ENCODE measurements at places on chromosomes 4 and X.
A peak's percentile ranks its signal among the peaks of the same experiment; 100 is the strongest.

DNA sequence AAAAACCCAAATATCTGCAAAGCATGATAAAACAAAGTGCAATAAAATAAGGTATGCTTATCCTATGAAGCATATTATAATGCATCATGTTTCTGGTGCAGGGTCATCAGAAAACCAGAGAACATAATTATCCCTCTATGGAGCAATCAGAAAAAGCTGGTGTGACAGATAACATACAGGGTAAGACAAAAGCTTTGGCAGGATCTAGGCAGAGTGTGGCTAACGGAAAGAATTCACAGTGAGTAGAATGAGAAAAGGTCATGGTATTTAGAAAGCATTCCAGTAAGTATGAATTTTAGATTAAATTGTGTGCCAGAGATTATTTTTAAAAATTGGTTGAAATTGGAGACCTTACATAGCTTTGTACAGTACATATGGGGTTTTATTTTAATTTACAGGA is 29.0 kb upstream of the UGT2B4 start:
- DNase-seq, result peak; percentile 67

DNA sequence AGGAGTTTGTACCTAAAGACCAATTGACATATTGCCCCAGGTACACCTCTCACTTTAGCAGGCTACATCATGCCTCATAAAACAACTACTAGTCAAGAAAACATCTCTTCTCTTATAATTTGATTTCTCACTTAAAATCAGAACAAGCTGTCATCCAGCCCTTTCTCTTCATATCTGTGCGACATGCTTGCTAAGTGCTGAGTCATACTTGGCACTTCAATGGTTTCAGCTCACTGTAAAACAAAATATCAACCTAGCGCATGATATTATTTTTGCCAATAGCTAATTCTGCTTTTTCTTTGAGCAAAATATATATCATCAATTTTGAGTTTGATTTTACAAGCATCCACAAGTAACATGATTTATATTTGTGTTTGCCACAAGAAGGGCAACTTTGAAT is 27.9 kb upstream of the FUNDC1 start:
- DNase-seq, result no peak

DNA sequence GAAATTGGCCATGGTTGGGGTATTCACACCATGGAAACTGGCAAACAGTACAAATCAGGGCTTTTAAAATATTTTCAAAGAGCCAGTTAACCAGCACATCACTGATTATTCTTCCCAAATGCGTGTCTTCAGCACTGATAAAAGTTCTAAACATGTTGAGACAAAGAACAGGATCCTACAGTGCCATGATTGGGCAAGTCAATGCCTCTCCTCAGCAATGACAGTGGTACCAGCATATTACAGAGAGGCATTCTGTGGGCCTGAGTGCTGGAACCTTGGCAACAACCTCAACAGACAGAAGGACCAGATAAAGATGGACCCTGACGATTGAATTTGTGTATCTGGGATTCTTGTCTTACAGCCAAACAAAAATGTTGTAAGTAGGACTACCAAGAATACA is 108.9 kb downstream of the EFHC2 start:
- DNase-seq, result no peak

DNA sequence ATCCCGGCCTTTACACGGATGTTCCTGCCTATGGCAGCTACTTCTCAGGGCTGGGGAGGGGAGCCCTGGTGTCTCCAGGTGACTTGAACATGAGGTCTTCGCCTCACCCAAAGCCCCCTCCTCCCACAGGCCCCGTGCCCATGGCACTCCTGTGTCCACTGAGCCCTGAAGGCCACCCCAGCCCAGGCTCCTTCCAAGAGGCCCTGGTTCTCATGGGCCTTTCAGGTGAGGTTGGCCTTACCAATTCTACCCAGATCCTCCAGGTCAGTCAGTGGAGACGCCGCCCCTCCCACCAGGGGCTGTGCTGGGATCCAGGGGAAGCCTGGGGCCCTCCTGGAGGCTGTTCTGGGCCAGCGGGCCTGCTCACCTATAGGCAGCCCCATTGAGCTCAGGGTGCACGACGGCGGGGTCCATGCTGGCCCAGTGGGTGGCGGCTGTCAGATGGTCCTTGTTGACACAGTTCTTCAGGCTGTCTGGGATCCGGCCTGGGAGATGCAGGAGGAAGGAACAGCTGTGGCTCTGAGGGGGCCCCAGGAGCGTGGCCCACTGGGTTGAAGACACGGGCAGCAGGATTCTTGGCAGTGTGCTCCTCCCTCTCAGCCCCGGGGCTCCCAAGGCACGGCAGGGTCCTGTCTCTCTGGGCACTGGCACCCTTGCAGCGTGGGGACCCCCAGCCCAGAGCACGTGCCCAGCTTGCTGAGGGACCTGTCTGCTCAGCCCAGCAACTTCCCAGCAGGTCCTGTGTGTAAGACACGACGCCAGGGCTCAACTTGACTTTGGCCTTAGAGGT is 36.2 kb downstream of the CTBP1 start:
- no peak for DNase-seq

GRCh38 chrX:136250191-136251040 is 784 bp downstream of the MAP7D3 start:
- no peak for DNase-seq

DNA sequence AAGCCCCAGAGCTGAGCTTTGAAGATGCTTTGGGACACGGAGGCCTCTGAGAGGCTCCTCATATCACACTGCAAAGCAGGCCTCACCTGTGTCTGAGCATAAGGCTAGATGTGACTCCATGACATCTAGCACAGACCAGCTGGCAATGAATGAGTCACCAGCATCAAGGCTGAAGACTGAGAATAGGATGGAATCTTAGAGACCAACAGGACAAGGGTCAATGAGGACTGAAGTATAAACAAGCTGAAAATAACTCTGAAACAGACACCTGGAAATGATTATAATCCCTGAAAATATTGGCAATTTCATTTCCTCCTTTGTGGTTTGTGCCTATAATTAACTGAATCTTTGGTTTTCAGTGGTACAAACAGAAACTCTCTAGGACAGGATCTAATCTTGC is 87.1 kb upstream of the PRPS1 start:
- no peak for DNase-seq

DNA sequence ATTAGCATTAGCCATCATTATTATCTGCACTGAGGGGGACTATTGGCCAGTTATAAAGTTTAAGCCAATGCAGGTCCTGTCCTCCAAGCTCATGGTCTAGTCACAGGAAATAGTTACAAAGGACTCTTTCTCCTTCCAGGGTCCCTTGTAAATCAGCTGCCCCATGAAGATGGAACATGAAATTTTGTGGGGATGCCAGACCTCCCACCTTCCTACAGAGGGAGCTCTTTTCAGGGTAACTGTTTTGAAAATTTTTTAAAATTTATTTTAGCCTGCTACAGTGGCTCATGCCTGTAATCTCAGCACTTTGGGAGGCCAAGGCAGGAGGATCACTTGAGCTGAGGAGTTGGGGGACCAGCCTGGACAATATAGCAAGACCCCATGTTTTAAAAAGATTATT is 124.4 kb upstream of the SLC34A2 start:
- no peak for DNase-seq

DNA sequence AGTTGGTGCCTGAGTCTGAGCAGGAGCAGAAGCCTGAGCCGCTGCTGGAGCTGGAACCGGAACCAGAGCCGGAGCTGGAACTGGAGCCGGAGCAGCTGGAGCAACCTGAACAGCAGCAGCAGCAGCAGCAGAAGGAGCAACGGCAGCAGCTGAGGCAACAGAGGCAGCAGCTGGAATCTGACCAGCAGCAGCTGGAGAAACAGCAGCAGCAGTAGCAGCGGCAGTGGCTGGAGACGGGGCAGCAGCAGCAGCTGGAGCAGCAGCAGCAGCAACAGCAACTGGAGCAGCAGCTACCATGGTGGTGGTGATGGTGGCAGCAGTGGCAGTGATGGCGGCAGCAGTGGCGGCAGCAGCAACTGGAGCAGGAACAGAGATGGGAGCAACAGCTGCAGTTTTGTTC is 61.5 kb downstream of the AMOT start:
- DNase-seq, result no peak

GRCh38 chrX:40573763-40574162 is 7.0 kb upstream of the ATP6AP2 start:
- DNase-seq, result no peak

DNA sequence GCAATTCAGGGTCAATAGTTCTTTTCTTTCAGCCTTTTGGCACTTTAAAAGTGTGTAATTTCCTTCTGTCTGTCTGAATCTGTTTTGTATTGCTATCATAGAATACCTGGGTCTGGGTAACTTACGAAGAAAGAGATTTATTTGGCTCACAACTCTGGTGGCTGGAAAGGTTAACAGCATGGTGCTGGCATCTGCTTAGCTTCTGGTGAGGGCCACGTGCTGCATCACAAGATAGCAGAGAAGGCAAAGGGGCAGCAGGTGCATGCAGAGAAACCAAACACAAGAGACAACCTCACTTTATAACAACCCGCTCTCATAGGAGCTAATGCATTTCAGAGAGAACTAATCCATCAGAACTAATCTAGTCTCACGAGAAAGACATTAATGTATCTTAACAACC is 18.8 kb downstream of the RGN start:
- DNase-seq, result no peak

DNA sequence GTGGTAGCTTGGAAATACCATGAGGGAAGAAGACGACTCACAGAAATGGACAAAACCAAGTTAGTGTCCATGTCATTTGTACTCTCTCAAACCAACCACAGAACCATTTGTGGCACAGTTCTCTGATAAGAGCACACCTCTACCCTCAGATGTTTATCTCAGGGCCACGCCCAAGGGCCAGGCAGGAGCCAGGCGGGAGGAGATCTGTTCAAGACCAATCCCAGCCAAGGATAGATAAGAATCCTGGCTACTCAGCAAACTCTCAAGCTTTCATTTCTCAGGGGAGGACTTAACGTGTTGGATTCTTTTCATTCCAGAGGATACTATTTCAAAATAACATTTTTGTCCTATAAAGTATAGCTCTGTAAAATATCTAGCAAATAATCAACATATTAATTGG is 95.0 kb downstream of the NYX start:
- DNase-seq, result peak; percentile 18

- DNase-seq, result no peak
These were observed 168.6 kb upstream of the KLF3 start for GRCh38 chr4:38495446-38495845.

DNA sequence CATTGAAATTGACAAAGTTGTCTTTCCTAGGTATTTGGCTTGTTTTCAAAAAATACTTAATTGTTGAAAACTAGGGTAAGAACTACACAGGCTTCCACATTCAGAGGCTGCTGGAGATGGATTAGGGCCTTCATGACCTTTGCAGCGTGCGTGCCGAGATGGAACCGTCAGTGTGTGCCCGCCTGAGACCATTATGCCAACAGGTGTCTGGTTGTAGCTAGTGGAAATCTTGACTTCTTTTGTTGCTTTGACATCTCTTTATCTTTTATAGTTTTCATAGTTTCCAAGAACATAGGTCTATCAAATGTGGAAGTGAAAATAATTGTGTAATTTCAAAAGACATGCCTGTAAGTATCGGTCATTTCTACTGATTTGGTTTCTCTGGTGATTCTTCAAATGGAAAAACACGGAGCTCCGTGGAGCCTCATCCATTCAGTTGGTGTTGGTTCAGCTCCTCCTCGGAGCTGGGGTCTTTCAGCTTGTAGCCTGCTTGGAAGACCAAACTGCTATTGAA is 38.9 kb upstream of the CLCN4 start:
- no peak for DNase-seq

GRCh38 chr4:66855956-66856355 is 689.3 kb downstream of the CENPC start:
- peak; percentile 0 for DNase-seq

- DNase-seq, result no peak
These were observed 114.9 kb downstream of the ZNF827 start for GRCh38 chr4:145823743-145824142.

DNA sequence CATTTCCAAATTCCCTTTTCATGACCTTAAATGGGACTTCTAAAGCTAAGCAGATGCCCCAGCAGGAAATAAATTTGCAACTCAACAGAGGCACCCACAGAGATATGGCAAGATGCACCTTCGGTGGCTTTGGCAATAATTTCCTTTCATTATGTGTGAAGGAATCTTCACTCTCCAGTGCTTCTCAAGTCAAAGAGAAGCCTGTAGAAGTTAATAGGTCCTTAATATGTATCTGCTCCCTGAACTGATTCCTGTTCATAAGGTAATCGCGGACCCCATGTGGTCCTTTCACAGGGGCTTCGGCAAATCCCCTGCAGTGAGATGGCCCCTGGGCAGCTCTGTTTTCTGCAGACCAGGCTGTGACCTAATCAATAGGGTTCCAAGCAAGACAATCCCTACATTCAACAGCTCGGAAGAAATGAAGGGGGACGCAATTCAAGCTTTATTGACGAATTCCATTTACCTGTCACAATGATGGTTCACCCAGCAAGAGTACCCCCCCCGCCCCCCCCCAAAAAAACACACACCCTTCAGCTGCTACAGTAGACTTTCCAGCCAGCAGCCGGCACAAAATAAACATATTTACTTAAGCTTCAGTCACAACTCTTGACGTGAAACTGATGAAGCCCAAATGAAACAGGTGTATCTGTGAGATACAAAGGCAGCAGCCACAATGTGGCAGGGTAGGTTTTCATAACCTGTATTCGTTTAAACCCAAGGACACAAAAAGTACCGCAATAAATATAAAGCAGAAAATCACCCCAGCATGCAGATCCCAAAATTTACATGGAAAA is 35.3 kb downstream of the FAT1 start:
- no peak for DNase-seq

DNA sequence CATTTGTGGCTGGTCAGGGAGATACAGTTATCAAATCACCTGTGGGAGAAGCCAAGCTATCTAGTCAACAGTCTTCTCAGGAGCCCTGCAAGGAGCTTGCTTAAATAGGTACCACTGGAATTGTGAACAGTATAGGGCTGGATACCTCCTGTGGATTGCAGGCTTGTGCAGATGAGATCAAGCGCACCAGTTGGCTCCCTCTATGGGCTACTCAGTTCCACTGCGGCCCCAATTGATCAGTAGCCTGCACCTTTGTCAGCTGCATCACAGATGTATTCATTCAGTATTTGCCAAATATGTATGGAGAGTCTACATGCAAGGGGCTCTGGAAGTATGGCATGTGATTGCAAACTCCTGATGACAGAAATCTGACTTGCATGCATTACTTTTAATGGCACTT is 28.6 kb downstream of the TEX13A start:
- DNase-seq, result no peak

- DNase-seq, result peak; percentile 30
These were observed 25.9 kb upstream of the FGFR3 start for GRCh38 chr4:1767061-1767769.

- no peak for DNase-seq
These were observed 104.8 kb upstream of the CASK start for GRCh38 chrX:42028109-42028508.

DNA sequence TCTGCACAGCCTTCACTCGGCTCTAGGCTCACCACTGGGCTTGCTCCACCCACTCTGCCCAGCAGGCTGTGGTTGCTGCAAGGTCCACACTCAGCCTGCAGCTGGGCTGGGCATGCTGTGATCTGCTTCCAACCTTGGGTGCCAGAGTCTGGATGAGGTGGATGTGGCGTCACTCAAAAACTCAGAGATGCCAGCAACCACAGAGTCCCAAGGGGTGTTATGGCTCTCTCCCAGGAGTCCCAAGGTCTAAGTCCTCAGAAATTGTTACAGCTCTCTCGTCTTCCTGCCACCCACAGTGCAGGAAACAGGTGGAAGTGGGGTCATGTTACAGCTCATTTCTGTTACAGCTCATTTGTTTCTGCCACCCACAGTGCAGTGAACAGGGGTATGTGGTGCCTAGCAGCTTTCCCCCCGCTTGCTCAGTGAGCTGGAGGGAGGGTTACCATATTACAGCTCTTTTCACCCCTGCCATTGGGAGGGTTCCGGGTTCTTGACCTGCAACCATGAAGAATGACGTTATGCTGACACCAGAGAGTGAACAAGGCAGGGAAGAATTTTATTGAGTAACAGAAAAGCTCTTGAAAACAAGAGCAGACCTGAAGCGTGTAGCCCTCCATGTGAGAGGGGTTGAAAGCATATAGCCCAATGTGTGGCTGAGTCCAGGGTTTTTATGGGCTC is 893.9 kb downstream of the PCDH7 start:
- DNase-seq, result no peak
